ENCODE measurements at places on chromosomes 1 and 21.

- DNase-seq, result peak; percentile 9
Measured at GRCh38 chr21:40143822-40144525, 276.7 kb downstream of the PCP4 start.

DNA sequence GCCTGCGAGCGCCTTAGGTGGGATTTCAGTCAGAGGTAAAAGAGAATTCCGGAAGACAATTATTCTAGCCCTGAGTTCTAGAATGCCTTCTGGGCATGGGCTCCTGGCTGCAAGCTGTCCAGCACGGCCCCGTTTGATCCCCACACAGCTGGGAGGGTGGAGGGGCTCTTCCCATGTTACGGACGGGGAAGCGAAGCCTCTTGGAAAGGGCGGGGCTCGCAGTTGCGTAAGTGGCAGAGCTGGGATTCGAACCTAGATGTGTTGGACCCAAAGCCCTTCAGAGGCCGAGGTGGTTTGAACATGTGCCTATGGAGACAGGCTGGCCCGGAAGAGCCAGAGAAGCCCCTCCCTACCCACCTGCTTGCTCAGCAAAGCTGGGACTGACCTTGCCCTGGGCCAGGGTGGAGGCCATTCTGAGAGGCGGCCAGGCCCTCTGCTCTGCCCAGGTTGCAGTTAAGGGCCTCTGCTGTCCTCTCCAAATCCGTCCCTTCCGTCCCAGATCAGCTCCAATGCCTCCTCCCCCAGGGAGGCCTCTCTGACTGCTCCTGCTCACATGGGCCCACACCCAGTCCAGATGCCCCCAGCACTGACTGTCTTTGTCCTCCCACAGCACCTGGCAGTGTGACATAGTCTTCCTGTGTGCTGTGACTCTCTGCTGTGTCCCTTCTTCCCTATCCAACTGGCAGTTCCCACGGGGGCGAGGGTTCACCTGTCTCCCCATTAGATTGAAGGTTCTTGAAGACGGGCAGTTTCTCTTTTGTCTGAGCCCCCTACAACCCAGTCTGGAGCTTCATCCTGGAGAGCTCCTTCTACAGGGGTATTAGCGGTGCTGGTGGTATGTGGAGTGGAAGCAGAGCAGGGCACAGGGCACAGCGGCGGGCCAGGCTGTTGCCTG lies 1.2 kb upstream of the HSPB7 start:
- no peak for DNase-seq

DNA sequence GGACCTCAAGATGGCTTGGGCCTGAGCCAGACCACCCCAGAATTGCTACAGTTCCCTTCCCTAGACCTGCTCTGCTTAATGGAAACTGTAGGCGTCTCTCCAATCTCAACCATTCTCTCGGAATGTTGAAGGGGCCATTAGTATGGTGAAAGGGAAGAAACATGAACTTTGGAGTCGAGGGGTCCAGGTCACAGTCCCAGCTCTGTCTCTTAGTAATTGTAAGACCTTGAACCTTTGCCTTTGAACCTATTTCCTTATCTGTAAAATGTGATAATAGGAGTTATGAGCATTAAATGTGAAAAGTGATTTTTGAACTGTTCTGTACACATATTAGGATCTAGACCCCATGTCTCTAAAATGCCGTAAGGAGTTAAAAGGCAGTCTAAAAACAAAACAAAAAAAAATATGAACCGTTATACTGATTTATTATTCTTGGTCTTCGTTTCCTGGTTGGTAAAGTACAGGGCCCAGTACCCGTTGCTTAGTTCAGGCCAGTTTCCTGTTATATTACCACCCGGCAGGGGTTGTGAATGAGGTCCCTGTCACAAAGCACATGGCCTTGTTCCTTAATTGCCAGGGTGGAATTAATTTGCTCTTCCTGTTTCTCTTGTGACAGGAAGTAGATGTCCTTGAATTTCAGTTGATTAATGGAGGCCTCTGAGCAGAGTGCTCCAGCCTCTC lies 42.3 kb downstream of the TCEANC2 start:
- no peak for DNase-seq

DNA sequence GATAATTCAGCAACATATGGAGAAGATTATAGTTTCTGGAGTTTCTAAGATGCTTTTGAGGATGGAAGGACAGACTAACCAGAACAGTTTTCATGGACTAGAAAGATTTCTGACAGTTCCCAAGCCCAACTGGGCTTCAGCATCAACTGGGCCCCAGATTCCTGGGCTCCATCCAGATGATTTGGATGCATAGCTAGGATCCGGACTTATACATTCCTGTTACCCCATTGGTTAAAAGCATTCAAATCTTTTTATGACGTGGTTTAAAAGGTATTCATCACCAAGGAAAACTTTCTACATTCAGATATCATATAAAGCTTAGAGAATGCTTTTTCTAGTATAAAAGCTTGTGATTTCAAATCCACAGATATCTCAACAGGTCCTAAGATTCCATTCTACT lies 29.7 kb downstream of the TSHB start:
- DNase-seq, result no peak

- DNase-seq, result no peak
Measured at GRCh38 chr1:172719694-172720138, 60.8 kb downstream of the FASLG start.

DNA sequence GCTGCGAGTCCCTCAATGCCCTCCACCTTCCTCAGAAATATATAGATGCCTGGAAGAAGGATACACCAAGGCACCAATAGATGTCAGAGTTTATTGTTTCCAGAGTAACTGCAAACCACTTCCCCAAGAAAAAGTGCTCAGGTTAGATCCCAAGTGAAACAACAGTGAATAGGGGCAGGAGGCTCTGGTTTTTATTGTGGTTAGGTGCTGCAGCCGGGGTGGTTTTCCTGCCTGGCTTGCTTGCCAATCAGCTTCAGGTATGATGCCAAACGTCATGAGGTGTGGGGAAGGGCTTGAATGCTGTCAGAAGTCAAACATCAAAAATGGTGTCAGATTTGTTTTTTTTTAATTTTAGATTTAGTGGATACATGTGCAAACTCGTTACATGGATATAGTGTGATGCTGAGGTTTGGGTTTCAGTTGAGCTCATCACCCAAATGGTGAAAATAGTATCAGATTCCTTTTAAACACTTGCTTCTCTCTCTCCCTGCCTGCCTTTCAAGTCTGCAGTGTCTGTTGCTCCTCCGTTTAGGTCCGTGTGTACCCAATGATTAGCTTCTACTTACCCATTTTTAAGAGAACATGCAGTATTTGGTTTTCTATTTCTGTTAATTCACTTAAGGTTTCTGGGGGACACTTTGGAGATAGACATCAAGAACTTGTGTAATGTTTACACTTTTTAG lies 1317.0 kb downstream of the MRPL39 start:
- no peak for DNase-seq

- no peak for DNase-seq
Measured at GRCh38 chr1:54980046-54980527, 341 bp upstream of the TMEM61 start.

- no peak for DNase-seq
Measured at GRCh38 chr1:182274618-182275017, 117.0 kb downstream of the GLUL start.

DNA sequence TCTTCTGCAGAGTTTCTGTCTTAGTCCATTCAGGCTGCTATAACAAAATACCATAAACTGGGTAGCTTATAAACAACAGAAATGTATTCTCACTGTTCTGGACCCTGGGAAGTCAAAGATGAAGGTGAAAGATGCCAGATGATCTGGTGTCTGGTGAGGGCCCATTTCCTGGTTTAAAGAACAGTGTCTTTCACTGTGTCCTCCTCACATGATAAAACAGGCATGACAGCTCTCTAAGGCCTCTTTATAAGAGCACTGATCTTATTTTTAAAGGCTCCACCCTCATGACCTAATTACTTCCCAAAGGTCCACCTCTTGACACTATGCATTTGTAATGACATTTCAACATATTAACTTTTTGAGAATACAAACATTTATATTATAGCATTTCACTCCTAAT lies 250.2 kb upstream of the ZRANB2 start:
- no peak for DNase-seq

- no peak for DNase-seq
Measured at GRCh38 chr1:168498159-168498631, 45.6 kb downstream of the XCL2 start.

GRCh38 chr1:42748461-42749410 lies 8.7 kb upstream of the CLDN19 start:
- DNase-seq, result no peak

- no peak for DNase-seq
Measured at GRCh38 chr1:162728573-162728972, 61.9 kb upstream of the HSD17B7 start.

- DNase-seq, result no peak
Measured at GRCh38 chr1:6477039-6477820, 11.3 kb upstream of the TNFRSF25 start.

GRCh38 chr1:32405672-32406467 lies 11.6 kb upstream of the BSDC1 start:
- DNase-seq, result no peak

GRCh38 chr1:158101927-158102326 lies 78.8 kb upstream of the CD1D start:
- no peak for DNase-seq

DNA sequence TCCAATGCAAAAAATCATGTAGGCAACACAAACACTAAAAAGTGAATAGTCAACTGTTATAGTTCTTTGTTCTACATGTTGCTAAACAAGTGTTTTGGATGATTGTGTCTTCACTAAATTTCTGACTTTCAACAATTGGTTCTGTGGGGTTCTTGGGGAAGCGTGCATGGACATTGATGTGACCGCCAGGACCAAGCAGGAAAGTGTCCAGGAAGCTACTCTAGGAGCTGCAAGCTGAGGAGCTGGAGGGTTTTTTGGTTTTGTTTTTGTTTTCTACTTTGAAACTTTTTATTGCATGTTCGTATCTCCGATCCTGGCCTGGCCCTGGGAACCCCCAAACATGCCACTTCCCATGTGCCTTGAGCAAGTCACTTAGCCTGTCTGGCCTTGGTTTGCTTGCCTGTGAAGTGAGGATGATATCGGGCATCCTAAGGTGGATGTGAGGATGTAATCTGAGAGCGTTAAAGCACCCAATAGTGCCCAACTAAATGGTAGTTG lies 8.0 kb downstream of the TMPRSS3 start:
- no peak for DNase-seq

DNA sequence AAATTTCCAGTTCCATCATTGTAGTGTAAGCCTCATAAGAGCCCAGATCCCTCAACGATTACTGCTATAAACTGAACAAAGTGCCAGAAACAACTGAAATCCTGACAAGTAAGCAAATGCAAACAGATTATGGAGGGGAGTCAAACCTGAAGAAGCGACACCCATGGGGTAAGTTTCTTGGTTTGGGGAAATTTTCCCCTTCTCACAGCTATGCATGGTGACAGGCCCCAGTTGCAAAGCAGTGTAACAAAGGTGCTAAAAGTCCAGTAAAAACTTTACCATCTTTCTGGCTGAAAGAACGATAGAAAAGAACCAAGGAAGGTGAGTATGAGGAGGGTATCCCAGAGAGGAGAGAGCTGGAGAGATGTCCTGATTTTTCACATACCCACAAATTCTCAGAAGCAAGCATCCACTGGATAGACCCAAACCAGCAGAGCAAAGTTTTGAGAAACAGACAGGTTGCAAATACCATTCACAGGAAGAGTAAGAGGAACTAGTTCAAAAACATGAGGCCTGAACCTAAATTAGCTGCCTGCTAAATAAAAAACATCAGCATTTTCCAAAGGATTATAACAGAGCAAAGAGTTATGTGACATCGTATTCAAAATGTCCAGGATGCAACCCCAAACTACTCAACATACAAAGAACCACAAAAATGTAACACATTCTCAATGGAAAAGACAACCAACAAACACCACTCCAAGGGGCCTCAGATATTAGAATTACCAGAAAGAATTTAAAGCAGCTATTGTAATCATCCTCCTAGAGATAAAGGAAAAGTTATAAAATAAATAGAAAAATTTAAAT lies 14.5 kb downstream of the SCYL3 start:
- no peak for DNase-seq

DNA sequence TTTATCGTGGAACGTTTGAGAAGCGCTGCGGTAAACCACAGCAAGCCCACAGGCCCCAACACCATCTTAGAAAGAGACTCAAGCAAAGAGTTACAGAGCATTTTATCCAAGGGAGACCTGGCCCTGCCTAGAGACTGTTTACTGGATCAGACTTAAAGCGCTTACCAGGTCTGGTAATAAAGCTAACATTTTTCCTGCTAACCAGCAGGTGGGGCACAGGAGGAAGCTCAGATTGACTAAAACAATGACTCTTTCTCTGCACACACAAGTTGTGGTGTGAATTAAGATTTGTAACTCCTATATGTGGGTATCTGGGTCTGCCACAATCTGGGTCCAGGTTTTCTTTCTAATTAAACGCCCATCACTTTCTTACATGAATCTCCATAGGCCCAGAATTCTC lies 136.5 kb upstream of the ETS2 start:
- no peak for DNase-seq

DNA sequence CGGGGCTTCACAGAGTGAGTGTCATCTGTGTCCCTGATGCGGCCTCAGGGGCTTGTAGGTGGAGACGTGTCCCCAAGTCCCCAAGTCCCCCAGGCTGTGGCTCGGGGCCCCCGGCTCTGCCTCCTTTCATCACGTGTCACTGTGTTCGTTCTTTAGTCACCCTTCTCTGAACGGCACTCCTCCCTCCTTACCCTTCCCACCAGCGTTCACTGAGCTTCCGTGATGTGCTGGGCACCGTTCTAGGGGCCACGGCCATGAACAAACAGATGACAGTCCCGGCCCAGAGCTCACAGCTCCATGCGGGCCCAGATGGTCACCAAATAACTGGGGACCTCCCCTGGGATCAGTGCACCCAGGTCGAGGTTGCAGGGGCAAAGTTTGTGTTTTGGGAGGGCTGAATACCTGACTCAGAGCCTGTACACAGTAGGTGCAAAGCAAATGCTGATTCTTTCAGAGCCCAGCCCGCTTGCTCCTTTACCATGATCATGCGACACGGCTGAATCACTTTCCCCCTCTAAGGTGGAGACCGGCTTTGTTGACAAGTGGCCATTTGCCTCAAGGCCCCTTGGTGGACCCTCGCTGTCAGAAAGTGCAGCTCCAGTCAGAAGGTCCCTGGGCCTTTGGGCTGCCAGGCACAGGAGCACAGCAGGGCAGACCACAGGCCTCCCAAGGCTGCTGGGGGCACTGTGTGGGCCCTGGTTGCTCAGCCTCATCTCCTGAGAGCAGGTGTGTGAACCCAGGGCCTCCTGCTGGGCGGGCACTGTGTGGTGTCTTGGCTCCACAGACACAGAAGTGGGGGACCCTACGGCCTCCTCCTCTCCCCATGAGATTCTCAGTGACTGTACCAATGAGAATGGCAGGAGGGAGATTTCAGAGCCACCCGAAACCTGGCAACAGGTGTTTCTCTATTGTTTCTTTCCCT lies 592.5 kb downstream of the PTPRU start:
- DNase-seq, result no peak

DNA sequence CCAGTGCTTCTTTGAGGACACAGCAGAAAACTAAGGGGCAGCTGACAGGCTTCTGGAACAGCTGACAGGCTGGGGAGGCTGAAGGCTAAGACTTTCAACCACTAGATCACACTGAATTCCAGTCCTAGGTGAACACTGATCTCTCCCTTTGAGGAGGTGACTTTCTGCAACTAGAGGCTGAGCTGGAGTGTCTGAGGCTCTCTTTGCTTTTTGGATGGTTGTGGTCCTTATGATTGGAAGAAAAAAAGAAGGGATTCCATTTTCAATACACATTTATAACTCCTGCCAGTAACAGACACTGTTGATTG lies 1.4 kb downstream of the IL6R start:
- no peak for DNase-seq

GRCh38 chr21:36851121-36851520 lies 115.3 kb downstream of the HLCS start:
- no peak for DNase-seq
